ENCODE measurements at places on chromosomes 2 and 18.

GRCh38 chr18:2961821-2962220, 51.1 kb downstream of the LPIN2 start:
- no peak for DNase-seq

GRCh38 chr2:170685591-170685990, 29.5 kb upstream of the SP5 start:
- no peak for DNase-seq

DNA sequence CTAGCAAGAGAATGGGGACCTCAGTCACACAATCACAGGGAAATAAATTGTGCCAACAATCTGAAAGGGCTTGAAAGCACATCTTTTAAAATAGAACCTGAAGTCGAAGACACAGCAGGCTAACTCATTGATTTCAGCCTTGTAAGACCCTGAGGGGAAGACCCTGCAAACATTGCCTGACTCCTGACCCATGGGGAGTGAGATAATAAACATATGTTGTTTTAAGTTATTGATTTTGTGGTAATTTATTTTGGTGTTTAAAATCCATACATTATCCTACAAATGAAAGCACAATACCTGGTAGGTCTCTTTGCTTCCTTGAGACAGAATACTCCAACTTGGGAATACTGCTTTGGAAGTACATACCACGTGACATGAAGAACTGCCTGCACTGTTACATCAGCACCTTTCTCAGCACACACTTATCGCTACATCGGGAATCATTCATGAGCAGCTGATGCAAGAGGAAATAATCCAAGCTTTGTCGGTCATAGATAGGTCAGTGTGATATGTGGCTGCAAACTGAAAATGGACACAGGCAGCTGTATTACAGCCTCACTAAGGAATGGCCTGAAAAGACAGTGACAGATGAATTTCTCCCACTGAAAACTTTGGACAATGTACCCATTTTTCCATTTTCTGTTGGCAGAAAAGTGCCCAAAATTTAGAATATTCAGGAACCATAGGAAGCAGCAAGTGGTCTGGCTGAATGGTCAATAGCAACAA, 494.5 kb upstream of the MAP2 start:
- DNase-seq = no peak

DNA sequence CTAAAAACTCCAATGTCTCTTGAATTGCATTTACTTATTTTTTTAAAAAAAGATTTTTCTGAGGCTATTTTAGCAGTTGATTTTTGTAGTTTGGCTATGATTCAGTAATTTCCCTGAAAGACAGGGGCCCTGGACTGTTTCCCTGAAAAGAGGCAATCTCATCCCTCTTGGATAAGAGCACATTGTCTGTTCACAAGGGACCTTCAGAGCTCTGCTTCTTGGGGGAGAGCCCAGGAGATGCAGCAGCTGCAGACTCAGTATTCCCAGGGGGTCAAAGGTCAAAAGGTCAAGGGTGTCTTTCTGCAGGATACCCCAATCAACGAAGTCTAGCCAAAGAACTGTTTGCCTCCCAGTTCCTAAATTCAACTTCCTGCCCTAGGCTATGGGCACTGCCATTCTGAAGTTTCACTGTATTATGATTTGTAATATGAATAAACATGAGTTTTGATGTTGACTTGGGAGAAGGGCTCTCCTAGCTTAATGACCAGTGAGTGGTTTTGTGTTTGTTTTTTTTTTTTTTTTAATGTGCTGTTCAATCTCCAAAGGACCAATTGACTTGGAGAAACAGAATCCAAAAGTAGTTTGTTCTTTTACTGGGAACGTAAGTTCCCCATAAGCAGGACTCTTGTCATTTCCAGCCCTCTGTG, 157.0 kb upstream of the SERPINE2 start:
- no peak for DNase-seq

DNA sequence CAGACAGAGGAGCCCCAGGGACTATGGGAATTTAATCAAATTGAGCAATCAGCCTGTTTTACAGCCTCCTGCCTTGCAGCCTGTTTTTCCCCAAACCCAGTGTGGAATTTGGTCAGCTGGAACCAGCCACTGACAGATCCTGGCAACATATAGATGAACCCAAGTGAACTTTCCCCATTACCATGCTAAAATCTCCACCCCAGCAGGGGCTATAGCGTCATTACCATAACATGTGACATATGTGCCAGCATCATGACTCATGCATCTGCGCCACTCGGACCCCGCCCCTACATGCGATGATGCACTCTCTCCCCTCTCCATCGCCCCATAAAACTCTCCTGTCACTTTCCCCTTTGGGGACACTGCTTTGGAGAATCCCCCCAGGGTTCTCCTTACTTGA, 17.3 kb upstream of the FEZ2 start:
- peak; percentile 33 for DNase-seq

- DNase-seq = no peak
These were observed 398 bp downstream of the INPP5D start for GRCh38 chr2:233060501-233060979.

- DNase-seq = no peak
These were observed 66.8 kb upstream of the RIOK3 start for GRCh38 chr18:23386317-23386716.

DNA sequence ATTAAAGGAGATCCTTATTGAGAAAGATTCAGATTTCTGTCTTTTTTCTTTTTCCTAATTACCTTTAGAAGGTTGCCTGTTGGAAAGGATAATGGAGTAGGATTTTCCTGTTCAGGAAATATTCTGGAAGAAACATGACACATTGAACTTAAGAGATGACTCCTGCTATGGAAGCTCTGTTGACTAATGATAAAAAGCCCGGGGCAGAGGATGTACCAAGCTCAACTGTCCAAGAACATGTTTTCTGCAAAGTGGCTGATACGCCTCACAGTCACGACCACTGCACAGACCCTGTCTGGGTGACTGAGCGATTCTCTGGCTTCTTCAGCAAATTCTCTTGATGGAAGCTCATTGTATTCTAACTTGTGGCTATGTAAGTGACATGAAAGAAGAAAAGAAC, 86.2 kb upstream of the THOC1 start:
- no peak for DNase-seq

- no peak for DNase-seq
These were observed 5.9 kb upstream of the ELAC1 start for GRCh38 chr18:50961974-50962373.

- no peak for DNase-seq
These were observed 1494.7 kb upstream of the NXPH2 start for GRCh38 chr2:140274891-140275290.

DNA sequence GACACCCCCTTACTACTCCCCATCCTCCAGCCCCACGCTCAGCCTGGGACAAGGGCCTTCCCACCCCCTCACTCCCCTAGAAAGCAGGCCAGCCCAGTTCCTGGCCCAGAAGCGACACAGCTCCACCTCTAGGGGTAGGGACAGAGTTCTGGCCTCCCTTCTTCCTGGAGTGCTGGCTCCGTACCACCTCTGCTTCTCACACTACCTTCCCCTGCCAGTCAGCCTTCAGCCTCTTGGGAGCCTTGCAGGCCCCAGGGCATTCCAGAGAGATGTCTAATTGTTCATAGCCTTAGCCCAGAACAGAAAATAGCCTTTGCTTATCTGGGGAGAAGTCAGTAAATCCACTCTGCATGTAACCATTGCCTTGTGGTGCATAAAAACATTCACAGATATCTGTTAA, 13.1 kb upstream of the CATIP start:
- no peak for DNase-seq

- peak; percentile 41 for DNase-seq
These were observed 24.9 kb downstream of the MERTK start for GRCh38 chr2:111923276-111923804.

- DNase-seq = peak; percentile 16
These were observed 418.8 kb downstream of the NRXN1 start for GRCh38 chr2:50613161-50613560.

GRCh38 chr2:43267381-43267780, 41.0 kb upstream of the ZFP36L2 start:
- no peak for DNase-seq
